Liver (tissue), 10 donors: ENCODE measurements at places on chromosomes 4 and X. TPM values are rescaled to one million over a fixed set of nuclear protein-coding genes. Genes with fewer than 3 reads are reported as not detected.

Gene CSAG2
- total RNA-seq, result not detected

Gene GYPA
- total RNA-seq, result not detected

Gene LIAS
- 9.7 TPM for total RNA-seq

Gene CYSLTR1
- total RNA-seq, result 0.50 TPM

Gene ARAP2
- total RNA-seq, result 23.6 TPM
